ENCODE measurements at places on chromosomes 12 and 14.

- no peak for DNase-seq
Measured at GRCh38 chr14:93044121-93044520, 71.6 kb downstream of the ITPK1 start.

DNA sequence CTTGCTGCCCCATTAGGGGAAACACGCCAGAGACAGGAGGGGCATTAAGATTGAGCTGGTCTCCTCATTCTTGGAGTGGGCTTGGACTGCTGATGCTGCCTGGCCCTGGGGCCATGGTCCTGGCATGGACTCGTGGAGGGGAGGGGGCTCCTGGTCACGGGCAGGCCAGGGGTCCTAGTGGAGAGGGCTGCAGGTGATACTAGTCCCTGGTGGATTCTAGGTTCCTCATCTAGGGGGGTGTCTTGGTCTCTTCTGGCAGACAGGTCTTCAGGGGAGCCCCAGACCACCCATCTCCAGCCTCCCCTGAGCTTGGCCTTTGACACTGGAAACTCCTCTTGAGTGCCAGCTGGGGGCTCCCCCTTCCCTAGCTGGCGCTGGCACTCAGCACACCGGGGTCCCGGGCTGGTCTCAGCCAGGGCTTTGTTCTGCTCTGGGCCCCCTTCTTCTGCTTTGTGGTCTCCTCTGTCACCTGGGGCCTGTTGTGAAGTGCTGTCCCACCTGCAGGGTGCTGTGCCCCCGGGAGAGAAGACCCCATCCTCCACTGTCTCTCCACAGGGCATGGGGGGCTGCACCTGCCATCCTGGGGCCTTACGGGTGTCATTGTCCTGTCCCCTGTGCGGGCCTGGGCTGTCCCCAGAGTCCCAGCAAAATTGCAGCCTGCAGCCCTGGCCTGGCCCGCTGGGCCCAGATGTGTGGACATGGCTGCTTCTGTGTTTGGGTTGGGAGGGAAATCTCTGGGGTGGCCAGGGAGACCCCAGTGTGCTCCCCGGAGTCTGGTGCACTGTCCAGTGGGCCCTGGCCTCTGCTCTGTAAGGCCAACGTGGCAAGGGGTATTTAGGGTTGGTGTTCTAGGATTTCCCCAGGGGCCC, 2.3 kb downstream of the KIF26A start:
- peak; percentile 73 for DNase-seq

GRCh38 chr14:95480109-95480886, 36.2 kb downstream of the SYNE3 start:
- DNase-seq = peak; percentile 93

DNA sequence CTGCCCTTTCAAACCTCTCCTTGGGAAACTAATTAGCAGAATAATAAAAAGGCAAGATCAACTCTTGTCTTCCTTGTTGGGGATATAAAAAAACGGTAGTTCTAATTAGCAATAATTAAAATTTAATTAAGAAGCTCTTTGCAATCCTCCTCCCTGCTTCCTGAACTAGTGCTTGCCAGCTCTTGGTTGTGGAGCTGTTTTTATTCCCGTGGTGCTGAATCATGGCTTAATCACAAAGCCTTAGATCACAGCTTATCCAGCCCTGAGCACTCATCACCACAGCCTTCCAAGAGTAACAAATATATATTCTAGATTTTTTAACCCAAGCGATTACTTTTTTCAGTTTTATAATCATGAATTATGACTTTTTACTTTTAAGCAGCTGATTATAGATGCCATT, 63.2 kb upstream of the INSM2 start:
- DNase-seq = no peak

GRCh38 chr12:42741771-42742510, 152.4 kb upstream of the PRICKLE1 start:
- no peak for DNase-seq

DNA sequence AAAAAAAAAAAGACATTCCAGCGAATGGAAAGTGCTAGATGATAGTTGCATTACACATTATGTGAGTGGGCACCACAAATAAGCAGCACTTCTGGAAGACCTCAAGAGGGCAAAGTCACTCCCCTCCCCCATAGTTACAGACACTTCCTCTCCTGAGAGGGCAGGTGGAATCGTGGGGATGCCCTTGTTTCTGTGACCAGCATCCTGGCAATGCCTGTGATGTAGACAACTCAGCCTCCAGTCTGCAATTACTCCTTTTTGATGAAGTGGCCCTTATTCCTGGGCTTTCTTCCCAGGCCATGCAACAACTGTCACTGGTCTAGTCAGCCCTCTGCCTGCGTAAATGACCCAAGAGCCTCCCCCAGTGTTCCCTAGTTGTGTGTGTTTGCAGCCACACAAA, 104.8 kb downstream of the VRK1 start:
- DNase-seq = no peak

- no peak for DNase-seq
Measured at GRCh38 chr12:42679466-42679865, 89.9 kb upstream of the PRICKLE1 start.

- no peak for DNase-seq
Measured at GRCh38 chr12:7289743-7290142, 14.1 kb upstream of the ACSM4 start.

DNA sequence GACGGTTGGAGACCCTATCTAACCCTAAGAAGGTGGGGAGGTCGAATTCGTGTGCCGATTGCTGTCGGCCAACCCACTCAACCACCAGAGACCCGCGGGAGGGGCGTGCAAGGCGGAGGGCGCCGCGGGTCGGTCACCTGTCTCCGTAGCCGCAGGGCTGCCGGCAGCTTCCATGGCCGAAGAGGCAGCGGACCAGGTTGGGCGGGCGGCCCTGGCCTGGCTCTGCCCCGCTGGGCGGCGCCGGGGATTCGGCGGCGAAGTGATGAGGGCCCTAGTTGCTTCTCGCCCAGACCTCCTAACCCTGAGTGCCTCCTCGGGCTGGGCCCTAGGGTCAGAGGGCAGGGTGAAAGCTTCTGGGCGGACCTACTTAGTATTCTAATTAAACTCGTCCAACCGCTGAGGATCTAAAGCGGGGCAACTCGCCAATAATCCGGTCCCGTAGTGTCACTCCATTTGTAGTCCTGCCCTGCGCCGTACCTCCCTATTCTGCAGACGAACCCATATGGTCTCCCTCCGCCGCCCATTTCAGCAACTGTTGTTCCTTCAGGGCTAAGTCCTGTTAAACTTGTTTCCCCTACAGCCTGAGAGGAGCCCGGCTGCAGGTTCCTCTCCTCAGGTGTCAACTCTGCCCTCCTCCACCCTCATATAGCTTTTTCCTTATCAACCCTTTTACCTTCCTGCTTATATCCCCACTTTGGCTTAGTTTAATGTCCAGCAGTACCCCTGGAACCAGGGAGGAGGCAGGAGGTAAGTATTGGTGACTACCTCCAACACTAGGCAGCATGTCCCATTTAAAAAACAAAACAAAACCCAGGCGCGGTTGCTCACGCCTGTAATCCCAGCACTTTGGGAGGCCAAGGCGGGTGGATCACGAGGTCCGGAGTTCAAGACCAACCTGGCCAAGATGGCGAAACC, at the start of gene PYM1:
Gene PYM1 (minus strand): TSS at position 307 of the 915 bp plus-strand sequence. CDS start 133 bp downstream, at position 174.
- peak; percentile 93 for DNase-seq

DNA sequence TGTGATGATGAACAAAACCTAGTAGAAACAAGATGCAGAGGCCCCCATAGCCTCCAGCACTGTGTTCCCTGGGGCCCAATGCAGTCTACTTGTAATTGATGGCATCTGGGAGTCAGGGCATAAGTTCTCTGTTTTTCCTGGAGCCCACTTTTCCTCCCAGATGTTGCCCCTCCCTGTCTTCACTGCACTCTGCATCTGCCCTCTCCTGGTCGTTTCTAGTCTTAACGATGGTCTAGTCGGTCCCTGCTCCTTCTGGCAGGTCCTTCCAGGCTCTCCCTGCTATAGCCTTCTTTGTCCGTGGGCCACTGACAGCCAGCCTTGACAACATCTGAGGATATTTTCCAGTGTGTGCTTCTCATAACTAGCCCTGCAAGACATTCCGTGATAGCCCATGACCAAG, 208.3 kb downstream of the GXYLT1 start:
- no peak for DNase-seq

DNA sequence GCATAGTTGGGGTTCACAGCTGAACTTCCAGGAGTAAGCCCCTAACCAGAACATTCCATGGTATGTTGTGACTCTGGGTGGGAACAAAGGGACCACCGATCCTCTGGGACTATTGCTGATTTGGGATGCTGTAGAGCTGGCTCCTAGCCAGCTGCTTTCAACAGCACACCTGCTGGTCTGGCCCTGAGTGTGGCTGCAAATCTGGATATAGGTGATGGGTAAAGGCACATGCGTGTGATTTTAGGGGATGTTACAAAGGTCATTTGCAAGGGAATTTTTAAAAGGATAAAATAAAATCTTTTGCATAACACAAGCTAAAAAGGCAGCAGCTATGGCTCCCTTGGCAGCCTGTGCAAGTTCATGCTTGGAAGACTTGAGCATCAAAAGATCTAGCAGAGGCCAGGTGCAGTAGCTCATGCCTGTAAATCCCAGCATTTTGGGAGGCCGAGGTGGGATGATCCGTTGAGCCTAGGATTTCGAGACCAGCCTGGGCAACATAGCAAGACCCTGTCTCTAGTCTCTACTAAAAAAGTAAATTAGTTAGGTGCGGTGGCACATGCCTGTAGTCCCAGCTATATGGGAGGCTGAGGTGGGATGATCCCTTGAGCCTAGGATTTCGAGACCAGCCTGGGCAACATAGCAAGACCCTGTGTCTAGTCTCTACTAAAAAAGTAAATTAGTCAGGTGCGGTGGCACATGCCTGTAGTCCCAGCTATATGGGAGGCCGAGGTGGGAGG, 1.6 kb downstream of the ALDH2 start:
- DNase-seq = no peak

- DNase-seq = no peak
Measured at GRCh38 chr12:107468182-107468581, 217.4 kb upstream of the PWP1 start.

DNA sequence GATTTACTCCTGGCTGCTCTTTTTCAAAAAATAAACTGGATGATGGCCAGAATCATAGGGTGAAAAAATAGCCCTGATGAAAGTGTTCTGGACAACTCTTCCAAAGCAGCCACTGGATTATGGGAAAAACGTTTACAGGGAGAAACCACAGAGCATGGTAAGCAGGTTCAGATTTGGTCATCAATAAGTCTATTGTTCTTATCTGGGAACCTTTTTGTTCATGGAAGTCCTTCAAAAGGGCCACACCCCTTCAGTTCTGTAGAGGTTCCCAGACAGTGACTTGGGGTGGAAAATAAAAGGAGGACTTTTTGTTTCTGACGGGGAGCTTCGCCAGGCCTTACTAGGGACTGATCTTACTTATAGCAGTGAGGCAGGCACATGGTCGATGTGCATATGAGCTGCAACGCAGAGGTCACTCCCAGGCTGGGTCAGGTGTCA, 117.4 kb upstream of the SLC38A2 start:
- DNase-seq = no peak

- no peak for DNase-seq
Measured at GRCh38 chr14:31084385-31084784, 58.2 kb upstream of the STRN3 start.

DNA sequence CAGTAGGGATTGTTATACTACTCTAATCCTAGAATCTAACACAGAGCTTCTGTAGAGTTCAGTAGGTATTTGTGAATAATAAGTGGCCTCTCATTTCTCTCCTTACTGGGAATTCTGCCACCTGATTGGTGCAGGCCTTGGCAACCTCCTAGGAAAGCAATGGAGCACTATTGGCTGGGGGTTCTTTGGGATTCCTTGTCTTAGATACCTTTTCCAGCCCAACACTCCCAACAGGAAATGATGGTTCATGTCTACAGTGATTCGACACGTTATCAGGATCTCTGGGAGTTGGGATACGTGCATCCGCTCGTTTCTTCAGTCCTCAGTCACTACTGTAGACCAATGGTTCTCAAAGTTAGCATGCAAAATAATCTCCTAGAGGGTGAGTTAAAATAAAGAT, 67.4 kb downstream of the ELK3 start:
- DNase-seq = no peak

GRCh38 chr12:128829861-128830504, 6.2 kb upstream of the SLC15A4 start:
- DNase-seq = no peak

GRCh38 chr12:108803428-108804105, 53.8 kb downstream of the SSH1 start:
- peak; percentile 85 for DNase-seq

GRCh38 chr14:33692762-33693161, 258.1 kb downstream of the EGLN3 start:
- DNase-seq = no peak

DNA sequence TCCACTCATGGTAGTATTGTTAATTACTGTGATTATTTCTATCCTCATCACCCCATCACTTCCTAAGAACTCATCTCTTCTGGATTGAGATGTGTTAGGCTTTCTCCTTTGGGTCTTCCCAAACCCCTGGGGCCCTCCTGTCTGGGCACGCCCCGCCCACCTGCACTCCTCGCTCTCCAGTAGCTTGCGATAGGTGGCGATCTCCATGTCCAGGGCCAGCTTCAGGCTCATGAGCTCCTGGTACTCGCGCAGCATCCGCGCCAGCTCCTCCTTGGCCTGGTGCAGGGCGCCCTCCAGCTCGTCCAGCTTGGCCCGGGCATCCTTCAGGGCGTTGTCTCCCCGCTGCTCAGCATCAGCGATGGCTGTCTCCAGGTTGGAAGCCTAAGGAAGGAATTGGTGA, 6.8 kb downstream of the KRT71 start:
- DNase-seq = no peak

DNA sequence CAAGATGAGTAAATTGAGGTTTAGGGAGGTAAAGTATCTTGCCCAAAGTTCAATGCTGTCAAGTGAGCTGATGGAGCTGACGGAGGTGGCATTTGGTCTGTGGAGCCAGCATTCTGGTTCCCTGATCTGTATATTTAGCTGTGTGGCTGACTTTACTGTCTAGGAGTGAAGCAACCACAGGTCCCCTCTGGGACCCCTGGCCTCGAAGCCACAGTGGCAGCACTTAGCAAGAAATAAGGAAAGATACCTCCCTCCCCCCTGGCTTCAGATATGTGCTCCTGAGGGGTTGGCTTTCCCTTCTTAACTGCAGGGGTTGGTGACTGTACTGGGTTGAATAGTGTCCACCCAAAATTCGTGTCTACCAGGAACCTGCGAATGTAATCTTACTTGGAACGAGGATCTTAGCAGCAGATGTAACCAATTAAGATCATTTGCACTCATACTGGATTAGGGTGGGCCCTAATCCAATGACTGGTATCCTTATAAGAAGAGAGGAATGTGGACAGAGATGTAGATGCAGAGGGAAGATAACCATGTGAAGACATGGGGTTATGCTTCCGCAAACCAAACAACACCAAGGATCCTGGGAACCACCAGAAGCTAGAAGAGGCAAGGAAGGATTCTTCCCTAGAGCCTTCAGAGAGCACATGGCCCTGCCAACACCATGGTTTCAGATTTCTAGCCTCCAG, 2.0 kb upstream of the ACVR1B start:
- no peak for DNase-seq

Data from posterior vena cava (tissue), 2 donors.